ENCODE measurements at places on chromosomes 3 and 15. TPM values are rescaled to one million over a fixed set of nuclear protein-coding genes. Genes with fewer than 3 reads are reported as not detected.

DNA sequence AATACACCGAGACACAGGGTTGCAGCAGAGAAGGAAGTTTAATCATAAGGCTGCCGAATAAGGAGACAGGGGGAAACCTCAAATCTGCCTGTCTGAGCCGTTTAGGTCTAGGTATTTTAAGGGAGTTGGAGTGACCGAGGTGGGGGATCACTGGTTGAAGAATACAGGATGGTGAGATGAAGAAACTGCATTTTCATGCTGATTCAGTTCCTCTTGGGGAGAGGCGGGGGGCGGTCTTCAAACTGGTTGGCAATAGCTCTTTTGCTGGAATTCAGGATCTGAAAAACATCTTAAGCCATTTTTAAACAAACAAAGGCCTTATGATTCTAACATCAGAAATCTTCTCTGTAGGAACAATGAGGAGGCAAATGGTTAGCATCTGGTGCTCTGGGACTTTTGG is 699.5 kb upstream of the CFAP20DC start:
- no peak for DNase-seq

- peak; percentile 49 for DNase-seq
These were observed 35.0 kb upstream of the CAPN3 start for GRCh38 chr15:42324308-42324707.

- no peak for DNase-seq
These were observed 7.4 kb upstream of the SLCO2A1 start for GRCh38 chr3:134037168-134037567.

DNA sequence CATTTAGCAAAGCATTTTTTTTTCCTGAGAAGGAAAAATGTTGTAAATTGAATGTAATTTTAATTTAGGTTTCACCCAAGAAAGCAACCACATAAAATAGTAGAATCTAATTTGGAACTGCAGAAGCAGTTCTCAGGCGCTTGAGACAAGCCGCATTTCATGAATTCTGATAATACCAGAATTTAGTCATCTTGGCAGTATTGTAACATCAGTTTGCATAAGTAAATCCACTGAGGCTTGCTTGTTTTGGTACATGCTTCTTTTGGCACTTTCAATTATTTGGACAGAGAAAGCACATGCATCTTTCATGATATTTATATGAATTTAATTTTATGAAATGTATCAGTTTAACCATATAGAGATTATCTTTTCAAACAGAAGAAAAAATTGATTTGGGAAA is 389.7 kb upstream of the ROBO1 start:
- no peak for DNase-seq

DNA sequence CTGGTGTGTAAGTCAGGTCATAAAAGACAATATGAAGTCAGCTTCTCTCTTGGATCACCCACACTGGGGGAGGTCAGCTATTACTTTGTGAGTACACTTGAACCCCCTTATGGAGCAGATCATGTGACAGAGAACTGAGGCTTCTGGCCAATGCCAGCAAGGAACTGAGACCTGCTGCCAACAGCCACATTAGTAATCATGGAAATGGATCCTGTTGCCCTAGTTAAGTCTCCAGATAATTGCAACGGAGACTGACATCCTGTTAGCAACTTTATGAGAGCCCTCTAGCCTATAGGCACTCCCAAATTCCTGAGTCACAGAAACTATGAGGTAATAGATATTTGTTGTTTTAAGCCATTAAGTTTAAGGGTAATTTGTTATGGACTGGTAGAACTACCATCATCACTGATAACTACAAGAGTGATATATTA is 110.4 kb upstream of the GMNC start:
- DNase-seq = no peak

- DNase-seq = peak; percentile 10
These were observed 151.8 kb downstream of the SYNPR start for GRCh38 chr3:63429905-63430304.

DNA sequence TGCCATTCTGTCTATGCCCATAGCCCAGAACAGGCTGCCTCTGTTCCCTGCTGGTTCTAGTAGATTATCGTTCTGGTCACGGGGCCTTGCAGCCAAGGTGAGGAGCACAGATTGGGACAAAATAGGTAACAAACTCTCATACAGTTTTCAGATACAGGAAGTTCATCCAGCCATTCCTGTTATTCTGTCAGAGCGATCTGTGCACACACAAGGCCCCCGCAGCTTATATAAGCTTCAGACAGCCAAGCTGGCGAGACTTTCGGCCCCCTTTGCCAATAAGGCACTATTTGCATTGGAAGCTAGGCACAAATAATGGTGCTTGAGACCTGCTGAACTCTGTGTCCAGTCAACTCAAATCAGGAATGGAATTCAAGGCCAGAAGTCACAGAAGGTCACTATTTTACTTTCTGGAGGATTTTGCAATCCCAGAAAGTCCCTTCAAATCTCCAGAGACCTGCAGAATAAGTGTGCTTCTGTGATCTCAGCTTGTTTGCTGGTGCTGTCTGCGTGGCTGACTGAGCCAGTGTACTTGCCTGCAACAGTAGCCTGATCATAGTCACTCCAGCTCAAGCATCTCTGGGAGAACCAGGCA is 69.4 kb downstream of the BFSP2 start:
- DNase-seq = no peak

DNA sequence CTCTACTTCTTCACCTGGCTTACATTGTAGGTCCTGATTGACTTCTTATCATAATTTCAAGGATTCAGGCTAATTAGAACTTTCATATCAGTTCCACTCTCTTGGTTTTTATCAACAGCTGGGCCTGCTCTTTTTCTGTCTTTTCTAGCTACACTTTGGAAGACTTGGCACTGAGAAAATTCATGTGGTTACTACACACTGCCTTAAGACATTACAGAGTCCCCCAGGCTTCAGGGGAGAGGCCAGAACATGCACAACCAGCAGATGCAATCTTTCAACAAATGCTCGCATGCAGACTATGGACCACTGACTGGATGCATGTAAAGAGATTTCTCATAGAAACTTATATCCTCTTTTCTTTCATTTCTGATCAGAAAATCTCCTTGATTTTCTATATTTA is 423.5 kb downstream of the TUSC7 start:
- DNase-seq = no peak

- DNase-seq = no peak
These were observed 45.7 kb downstream of the CTDSPL start for GRCh38 chr3:37907371-37907770.

DNA sequence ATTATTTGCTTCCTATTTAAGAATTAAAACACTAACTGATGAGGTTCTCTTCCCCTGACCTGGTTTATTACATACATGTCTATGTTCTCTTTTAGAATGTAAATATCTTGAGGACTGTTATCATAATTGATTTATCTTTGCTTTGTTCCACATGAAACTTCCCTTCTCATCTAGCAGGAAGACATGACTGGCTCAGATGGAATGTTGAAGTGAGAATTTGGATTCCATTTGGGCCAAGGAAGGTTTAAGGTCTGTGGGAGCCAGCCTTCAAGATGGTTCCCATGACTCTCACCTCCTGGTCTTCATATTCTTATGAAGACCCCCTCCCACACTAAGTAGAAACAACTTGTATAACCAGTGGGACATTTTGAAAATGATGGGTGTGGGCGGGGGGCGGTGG is 222.2 kb upstream of the GADL1 start:
- no peak for DNase-seq

DNA sequence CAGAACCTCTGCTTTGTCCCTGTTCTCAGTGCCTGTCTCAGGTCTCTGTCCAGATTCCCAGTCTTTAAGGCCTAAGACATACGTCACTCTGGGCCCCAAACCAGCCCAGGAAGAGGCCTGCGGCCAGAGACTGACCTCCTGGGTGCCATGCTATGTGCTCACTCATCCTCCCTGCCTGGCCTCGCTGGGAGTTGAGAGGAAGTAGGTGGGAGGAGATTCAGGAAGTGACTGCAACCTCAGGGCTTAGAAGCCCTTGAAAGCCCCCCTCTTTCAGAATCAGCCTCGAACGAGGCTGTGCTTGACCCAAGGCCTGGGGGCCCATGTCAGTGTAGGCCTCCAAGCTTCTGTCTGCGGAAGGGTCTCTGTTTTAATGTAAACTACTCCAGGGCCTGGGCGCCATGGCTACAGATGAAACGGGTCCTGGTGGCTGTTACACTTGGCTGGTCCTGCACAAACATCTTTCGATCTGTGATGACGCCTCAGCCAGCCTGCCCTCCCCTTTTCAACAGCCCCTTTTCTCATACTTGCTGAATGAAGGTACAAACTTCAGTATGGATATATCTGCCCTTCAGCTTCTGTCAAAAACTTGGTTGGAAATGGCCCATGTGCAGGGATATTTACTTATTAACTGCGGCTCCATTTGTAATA is 11.7 kb downstream of the RASGRF1 start:
- DNase-seq = no peak

DNA sequence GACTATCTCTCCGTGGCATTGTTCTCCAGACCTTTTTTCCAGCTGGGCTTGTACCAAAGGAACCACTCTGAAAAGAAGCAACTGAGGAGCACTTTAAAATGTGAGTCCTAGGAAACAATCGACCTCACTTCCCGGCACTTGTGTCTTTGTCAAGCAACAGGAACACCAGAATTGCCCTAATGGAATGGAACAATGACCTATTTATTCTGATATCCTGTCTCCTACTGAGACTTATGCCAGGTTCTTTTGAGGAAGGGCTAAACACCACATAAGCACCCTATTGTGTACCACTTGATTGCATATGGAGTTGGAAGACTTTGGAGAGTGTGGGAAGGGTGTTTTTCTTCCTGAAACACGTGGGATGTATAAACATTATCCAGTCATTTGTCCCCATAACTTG is 56.8 kb upstream of the TGFBR2 start:
- DNase-seq = no peak

- DNase-seq = peak; percentile 78
These were observed 993 bp upstream of the SIAH2 start for GRCh38 chr3:150763841-150764483.

DNA sequence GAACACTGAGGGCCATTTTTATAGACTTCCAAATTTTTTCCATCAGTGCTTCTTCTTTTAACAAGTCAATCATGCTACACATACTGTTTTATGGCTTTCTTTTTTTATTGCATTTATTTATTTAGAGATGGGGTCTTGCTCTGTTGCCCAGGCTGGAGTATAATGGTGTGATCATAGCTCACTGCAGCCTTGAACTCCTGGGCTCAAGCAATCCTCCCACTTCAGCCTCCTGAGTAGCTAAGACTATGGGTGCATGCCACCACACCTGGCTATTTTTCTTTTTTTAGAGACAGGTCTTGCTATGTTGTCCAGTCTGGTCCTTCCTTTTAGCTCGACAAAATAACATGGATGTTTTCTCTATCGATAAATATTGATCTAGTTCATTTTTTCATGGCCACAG is 425.8 kb upstream of the WNT5A start:
- DNase-seq = no peak

GRCh38 chr3:30512576-30512975 is 93.8 kb upstream of the TGFBR2 start:
- DNase-seq = no peak

DNA sequence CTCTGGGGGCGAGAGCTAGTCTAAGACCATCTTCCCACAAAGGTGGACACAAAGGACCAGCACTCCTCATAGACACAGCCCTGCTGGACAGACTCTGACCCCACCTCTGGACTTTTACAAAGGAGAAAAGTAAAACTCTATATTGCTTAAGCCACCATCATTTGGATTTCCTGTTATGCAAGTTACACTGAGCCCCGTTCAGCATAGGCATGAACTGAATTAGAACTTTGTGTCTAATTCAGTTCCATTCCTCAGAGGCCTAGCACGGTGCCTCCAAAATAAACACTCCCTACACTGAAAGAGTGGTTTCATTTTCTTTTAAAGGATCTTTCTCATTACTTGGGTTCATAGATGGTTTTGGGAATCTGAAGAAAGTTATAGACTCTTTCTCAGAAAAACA is 79.2 kb upstream of the OCA2 start:
- DNase-seq = no peak

GRCh38 chr3:36700537-36701248 is 63.7 kb downstream of the DCLK3 start:
- DNase-seq = peak; percentile 72

GRCh38 chr15:62486041-62486440 is 321.0 kb upstream of the C2CD4B start:
- DNase-seq = no peak

DNA sequence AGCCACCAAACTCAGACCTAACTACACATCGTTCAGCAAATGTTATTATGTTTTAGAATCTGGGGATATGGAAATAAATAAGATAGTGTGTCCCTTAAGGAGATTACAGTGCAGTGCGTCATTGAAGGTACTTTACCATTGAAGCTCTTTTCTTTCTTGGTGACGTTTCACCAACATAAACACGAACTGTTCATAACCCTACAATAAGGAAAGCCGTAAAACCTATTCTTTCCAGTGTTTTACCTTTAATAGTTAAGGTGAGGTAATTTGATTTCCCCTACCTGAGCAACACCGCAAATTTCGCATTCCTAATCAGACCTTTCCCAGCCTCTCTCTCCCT is 826 bp downstream of the CCDC66 start:
- no peak for DNase-seq

DNA sequence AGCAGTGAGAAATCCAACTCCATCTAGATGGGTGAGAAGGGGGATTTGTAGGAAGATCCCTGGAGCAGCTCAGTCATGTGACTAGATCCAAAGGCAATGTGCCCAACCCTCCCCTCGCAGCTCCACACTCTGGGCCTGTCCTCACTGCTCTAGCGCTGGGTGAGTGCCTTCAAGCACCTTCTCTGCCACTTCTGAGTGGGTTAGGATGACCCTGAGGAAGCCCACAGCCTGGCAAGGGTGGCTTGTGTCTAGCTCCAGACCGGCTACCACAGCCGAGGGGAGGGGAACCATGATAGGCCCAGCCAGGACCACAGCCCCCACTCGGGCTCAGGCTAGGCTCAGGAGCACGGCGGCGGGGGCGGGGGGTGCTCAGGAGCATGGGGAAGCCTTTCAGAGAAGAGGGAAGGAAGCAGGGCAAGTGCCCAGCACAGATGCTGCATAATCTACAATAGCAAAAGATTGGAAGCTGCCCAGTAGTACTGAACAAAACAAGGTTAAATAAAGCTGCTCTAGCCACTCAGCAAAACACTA is 1.7 kb downstream of the SPATA12 start:
- no peak for DNase-seq

DNA sequence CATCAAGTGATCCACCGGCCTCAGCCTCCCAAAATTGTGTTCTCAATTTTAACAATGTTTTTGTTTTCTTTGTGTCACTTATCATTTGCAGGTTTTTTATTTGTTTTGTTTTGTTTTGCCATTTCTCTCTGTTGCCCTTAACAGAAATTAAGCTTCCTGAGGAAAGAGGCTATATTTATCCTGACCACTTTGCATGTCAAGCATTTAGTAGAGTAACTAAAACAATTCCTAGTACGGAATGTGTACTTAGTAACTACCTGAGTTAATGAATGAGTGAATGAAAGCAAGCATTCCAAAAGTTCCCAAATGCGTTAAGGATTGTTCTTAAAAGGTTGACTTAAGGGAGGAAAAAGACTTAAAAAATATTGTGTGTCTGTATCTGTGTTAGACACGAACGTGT is 193.1 kb downstream of the GBE1 start:
- DNase-seq = peak; percentile 9

Gene CD276
- total RNA-seq = 77.8 TPM

Gene FAM43A
- 2.2 TPM for total RNA-seq

Gene SUCNR1
- not detected for total RNA-seq

Gene NUP210
- not detected for total RNA-seq

Gene GOLGA6L9
- 1.6 TPM for total RNA-seq

Gene RHCG
- not detected for total RNA-seq

Gene ABI3BP
- 76.1 TPM for total RNA-seq

Measured in myocyte (in vitro differentiated cells).